Cerebellar nuclear complex (tissue), 1 donor: ENCODE measurements at places on chromosomes 13 and 19.

DNA sequence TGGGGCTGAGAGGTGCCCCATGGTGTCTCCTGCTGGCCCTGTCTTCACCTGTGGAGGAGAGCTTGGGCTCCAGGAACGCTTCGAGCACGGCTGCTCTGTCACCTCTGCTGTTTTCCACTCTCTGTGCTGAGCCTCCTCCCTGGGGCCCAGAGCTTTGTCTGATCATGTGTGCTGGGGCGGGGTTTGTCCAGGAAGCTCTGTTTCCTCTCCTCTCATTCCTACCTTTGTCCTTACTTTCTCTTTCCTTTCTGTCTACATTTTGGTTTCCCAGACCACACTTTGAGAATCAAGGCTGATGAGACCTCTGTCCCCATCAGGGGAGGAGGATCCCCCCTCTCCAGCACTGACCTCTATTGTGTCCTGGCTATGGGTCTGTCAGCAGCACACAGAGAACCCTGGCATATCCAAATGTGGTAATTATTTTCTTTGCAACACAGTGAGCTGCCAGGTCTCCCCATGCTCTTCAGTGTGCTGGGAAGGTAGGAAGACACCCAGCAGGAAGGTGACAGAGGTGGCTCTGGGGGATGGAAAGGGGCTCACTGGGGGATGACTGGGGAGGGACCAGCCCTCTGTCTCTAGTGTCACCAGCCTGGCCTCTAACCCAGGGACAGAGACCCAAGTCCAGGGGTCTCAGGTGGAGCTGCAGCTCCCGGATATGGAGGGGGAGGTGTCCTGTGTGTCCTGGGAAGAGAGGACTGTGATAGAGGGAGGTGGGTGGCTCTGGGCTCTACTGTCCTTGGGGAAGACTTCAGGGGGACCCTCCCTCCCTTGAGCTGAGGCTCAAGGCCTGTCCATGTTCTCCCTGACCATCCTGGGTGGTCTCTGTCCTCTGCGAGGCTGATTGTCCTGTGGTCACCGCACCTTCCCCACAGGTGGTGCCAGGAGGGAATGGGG lies at the start of gene CEACAM1:
CEACAM1 (minus strand) TSS at position 128 of the 894 bp plus-strand sequence; CDS start at position 21, 107 bp downstream.
- no peak for DNase-seq

DNA sequence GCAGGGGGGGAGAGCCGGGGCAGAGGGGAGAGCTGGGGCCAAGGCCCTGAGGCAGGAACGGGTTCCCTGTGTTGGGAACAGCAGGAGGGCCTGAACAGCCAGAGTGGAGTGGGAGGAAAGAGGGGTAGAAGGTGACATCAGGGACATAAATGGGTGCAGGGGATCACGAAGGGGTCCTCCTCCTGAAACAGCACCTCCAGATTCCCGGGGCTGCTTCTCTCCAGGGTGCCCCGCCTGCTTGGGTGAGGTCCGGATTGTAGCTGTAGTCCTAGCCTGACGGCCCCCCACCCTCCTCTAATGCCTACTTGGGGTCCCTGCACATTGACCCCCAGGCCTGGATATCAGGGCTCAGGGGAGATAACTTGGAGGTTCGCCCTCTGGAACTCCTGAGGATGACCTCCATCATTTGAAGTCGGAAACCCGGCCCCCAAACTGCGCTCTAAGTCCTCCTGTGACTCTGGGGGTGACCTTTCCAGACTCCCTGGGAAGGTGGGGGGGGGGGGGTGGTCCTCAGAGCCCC lies 473 bp upstream of the SCN1B start:
- DNase-seq = no peak

DNA sequence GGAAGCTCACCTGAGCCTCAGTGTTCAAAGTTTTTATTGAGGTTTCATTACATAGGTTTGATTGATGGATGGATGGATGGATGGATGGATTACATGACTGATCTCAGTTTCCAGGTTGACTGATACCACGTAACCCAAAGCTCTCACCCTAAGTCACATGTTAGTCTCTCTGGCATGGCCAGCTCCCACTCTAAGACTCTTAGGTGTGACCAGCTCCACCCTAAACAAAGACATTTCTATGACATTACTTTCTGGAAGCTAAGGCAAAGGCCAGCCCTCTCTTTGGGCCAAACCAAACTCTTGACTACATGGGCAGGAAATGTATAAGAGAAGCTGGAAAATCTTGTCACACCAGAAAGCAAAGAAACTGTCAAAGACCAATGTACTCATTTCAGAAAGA lies 28.6 kb downstream of the POLR1D start:
- no peak for DNase-seq

DNA sequence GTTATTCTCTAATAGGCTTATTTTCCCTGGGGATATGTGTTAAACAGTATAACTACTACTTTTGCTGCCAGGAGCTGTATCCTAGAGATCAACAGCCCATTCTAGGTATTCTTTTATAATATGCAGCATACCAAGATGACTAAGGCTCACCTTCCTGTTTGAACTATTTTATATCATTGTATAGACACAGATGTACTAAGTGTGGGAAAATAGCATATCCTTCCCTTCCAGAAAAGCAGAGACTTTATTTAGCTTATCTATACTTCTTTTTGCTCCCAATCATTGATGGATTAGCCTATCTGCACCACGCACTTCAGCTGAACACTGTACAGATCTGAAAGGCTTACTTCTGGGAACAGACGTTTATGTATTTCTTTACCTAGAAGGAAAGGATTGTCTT lies 82.6 kb downstream of the MAB21L1 start:
- DNase-seq = no peak

- no peak for DNase-seq
Measured at GRCh38 chr13:81275666-81276258, 934.8 kb upstream of the SPRY2 start.

DNA sequence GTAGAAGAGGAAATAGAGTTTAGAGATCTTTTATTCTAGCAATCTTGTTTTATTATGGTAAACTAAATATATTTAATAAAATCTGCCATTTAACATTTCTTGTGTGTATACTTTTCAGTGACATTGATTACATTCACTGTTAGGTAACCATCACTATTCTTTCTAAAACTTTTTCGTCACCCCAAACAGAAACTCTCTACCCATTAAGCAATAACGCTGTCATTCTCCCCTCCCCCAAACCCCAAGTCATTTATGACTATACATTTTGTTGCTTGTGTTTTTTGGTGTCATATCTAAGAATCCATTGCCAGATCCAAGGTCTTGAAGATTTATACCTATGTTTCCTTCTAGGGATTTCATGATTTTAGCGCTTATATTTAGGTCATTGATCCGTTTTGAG lies 10.6 kb downstream of the URI1 start:
- no peak for DNase-seq

DNA sequence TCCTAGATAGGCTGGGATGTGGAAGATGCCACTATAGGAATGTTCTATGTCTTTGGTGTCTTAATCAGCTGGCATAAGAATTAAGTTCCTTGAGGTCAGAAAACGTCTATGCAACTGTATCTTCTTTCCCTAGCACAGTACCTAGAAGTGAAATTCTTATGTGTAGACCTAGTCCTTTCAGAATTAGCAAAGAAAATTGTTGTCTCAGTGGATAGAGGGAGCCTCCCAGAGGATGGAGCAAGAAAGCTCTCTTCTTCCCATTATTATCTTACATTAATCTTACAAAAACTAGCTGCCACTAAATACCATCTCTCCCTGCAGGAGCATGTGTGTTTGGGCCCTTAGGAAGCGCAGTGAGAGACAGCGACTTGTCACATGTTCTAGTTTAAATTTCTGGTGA lies 11.6 kb downstream of the CLDN10 start:
- no peak for DNase-seq

- DNase-seq = no peak
Measured at GRCh38 chr13:95420501-95420900, 119.2 kb upstream of the ABCC4 start.

DNA sequence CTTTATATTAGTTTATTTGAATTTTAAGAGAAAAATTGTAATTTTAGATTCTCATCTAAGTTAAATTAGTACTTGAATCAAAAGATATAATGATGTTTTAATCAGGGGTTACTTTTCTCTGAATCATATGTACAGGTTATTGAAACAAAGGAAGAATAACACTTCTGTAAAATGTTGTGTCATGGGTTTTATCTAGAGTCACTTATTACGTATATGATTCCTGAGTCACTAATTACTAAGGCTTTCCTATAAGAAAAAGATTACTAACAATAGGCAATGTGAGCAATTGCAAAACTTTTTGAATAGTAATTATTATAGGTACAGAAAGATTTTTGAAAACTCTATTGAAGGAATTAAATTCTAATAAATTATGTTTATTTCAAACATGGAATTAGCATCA lies 99.2 kb upstream of the KLF5 start:
- no peak for DNase-seq

GRCh38 chr19:17497149-17497798 lies 14.2 kb upstream of the PGLS start:
- no peak for DNase-seq

GRCh38 chr19:33823341-33823740 lies 26.7 kb downstream of the KCTD15 start:
- DNase-seq = no peak

DNA sequence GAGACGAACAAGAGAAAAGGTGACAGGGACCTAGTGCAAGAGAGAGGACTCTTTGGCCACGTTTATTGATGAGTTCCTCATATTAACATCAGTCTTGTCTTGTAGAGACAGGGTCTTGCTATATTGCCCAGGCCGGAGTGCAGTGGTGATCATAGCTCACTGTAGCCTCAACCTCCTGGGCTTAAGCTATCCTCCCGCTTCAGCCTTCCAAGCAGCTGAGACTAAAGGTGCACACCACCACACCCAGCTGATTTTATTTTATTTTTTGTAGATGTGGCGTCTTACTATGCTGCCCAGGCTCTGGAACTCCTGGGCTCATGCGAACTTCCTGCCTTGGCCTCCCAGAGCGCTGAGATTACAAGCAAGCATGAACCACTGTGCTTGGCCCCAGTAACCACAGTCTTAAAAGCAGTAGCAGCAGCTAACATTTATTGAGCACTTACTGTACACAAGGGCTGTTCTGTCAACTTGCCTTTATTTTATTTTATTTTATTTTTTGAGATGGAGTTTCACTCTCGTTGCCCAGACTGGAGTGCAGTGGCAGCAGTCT lies 1.1 kb upstream of the SH2D3A start:
- DNase-seq = no peak
